Epithelial cell of prostate (primary cell): ENCODE measurements at places on chromosomes 5 and 9.

- DNase-seq, result no peak
Observed at GRCh38 chr5:93930098-93930497, 188.7 kb upstream of the POU5F2 start.

- no peak for DNase-seq
Observed at GRCh38 chr5:151651997-151652645, 34.6 kb downstream of the SPARC start.

DNA sequence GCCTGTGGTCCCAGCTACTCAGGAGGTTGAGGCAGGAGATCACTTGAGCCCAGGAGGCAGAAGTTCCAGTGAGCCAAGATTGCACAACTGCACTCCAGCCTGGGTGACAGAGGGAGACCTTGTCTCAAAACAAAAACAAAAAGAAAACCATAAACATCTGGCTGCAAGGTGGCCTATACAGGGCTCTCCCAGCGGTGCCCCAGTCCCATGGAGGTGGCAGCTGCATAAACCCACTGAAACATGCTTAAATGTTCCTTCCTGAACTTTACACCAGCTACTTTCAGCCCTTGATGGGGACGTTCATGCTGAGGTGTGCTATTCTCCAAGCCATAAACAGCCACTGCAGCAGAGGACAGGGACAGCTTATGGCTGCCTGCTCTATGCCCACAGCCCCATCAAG, 35.6 kb downstream of the DROSHA start:
- DNase-seq, result no peak

DNA sequence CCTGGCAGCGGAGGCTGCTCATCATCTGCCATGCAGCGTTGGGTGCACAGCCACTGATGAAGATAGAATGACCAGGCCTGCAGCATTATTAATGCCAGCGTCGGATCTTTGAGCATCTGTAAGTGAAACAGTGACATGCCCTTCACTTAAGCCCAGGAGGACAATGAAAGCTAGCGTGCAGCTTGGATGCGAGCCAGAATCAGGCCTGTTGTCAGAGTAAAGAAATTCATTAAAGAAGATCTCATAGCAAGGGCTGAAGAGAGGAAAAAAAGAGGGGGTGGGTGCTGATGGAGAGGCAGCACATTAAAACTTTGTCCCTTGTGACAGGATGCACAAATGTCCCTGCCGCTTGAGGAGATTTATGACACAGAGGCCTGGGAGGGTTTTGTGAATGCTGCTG, 186.1 kb upstream of the MAST4 start:
- DNase-seq, result no peak

GRCh38 chr5:132429463-132430440, 60.2 kb downstream of the SLC22A5 start:
- no peak for DNase-seq

GRCh38 chr5:77981820-77982219, 205.7 kb upstream of the TBCA start:
- DNase-seq, result no peak

- no peak for DNase-seq
Observed at GRCh38 chr5:79932510-79933504, 58.3 kb downstream of the MTX3 start.

GRCh38 chr9:91006046-91006445, 204.4 kb downstream of the SYK start:
- no peak for DNase-seq

DNA sequence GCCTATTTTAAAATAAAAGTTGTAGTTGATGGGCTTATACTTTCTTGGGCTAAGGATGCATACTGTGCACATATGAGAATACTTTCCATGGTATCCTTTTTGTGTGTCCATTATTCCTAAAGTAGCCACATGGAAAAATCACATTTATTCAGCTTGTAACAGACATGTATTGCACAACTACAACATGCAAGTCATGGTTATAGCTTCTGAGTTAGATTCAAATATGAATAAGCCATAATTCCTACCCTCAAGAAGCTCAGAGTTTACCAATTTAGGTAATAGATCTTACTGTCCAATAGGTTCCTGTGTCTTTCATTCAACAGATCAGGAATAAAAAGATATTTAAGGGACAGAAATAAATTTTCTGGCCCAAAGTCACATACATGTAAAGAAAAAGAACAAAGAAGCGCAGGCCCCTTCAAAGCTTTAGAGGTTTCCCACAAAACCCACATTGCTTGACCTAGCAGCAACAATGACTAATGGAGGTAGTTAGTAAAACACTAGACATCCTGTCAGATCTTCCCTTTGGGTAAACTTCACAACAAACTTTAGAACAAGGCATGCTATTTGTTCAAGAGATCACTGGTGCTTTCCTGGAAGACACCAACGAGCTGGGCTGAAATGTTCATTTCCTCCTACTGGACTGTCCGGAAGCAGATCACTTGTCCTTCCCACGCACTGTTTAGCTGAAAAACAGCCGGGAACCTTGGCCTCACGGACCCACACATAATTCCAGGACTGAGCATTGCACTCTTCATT, 78.4 kb upstream of the ITGA1 start:
- no peak for DNase-seq

GRCh38 chr9:36193023-36193422, 2.3 kb downstream of the CLTA start:
- DNase-seq, result no peak

GRCh38 chr5:55456216-55456895, 78.4 kb downstream of the PLPP1 start:
- no peak for DNase-seq

GRCh38 chr5:26763215-26763614, 275.2 kb downstream of the CDH9 start:
- DNase-seq, result no peak

DNA sequence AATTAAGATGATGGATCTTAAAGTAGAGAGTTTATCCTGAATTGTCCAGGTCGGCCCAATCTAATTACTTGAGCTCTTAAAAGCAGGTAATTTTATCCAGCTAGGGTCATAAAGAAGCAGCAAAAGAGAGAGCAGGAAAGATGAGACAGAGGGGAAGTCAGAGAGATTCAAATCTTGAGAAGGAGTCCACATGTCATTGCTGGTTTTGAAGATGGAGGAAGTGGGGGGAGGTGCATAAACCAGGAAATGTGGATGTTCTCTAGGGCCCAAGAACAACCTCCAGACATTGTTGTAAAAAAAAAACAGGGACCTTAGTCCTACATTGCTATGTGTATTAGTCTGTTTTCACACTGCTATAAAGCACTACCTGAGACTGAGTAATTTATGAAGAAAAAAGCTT, 66.4 kb downstream of the SLCO4C1 start:
- DNase-seq, result no peak
